Mesenchymal stem cell (in vitro differentiated cells and primary cell): ENCODE measurements at places on chromosomes 5 and 9.

DNA sequence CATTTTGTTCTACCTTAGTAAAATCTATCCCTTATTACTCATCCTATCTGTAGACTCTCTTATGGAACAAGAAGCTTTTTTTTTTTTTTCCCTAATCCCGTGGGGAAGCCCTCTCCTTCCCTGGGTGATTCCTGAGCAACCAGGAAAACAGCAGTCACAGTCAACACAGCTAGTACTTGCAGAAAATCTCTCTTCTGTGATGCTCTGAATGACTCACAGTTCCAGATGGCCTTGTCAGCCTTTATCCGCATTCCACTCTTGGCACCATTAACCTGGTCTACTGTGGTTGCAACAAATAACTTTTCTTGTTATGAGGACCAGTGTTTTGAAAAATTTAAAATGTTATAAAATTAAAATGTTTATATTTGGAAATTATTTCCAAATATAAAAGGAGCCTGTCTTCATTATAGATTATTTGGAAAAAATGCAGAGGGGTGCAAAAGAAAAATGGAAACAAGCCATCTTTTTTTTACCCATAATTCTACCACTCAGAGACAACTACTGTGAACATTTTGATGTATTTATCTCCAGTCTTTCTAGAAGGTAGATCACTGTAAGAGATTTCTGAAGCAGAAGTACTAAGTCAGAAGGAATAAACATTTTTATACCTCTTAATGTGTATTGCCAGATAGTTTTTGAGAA lies 486.7 kb downstream of the RAB3C start:
- DNase-seq = peak; percentile 98

GRCh38 chr9:68725070-68725469 lies 20.0 kb downstream of the PIP5K1B start:
- DNase-seq = no peak

DNA sequence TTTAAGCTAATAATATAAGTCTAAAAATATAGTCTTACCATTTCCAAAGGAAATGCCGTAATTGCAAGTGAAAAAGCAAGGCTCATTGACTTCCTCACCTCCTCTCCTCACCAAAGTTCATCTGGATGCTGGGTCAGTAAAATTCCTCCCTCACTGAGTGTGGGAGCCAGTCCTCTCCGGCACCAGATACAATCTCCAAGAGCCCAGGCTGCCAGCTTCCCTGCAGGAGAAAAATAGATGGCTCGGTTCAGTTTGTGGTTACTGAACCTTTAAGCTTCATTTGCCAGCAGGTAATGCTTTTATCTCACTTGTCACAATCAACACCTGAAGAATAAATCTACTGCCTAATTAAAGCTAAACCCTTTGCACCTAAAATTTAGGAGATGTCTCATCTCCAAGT lies 115.3 kb upstream of the VLDLR start:
- no peak for DNase-seq

DNA sequence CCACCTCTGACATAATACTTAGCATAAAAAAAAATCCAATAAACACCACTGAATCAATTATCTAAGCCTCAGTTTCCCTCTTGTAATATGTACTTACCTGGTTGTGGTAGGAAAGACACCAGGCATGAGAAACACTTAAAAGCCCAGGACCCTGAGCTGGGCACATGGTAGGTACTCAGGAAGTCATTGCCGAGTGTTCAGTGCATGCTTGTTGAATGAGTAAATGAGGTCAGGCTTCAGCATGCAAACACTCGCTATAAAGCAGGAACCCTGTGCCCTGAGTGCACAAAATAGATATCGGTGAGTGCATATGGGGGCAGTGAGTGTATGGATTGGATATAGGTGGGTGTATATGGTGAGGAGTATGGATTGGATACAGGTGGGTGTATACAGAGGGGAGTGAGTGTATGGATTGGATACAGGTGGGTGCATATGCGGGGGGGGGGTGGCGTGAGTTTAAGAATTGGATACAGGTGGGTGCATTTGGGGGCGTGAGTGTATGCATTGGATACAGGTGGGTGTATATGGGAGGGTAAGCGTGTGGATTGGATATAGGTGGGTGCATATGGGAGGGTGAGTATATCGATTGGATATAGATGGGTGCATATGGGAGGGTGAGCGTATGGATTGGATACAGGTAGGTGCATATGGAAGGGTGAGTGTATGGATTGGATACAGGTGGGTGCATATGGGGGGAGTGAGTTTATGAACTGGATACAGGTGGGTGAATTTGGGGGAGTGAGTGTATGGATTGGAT lies 194.3 kb upstream of the MSX2 start:
- no peak for DNase-seq

- DNase-seq = no peak
These were observed at the start of gene FBP2 for GRCh38 chr9:94593459-94594345. FBP2 (minus strand) TSS chr9:94593824; CDS start chr9:94593726, 98 bp downstream.

- no peak for DNase-seq
These were observed 62.7 kb downstream of the RAB14 start for GRCh38 chr9:121138973-121139372.

- DNase-seq = peak; percentile 67
These were observed 128.3 kb downstream of the GPBP1 start for GRCh38 chr5:57302164-57302563.

- no peak for DNase-seq
These were observed 64.3 kb downstream of the CXXC5 start for GRCh38 chr5:139712412-139712811.

DNA sequence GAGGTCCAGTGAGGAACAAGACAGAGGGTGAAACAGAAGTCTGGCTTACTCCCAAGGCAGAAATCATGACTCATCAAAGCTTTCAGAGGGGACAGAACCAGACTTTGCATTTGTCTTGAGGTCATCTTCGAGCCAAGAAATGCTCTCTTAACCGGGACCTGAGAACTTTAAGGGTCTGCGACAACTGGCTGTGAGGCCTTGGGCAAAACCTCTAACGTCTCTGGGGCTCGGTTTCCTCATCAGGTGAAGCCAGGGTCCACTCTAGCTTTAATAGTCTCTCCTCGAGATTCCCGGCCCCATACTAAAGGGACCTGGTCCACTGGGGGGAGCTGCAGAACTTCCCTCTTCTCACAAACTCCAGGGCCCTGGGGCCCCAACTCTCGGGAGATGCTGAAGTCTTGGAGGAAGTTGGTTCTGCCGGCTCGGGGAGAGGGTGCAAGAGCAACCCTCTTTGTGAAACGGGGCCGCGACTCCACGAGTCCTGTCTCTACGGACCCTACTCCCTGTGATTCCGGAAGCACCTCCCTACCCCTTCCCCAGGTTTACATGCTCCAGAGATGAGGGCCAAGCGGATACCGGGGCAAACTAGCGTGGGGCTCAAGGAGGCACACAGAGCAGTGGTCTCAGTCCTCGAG lies 2.6 kb downstream of the GLIS3 start:
- peak; percentile 93 for DNase-seq

- no peak for DNase-seq
These were observed 310.9 kb downstream of the TRIM36 start for GRCh38 chr5:114858665-114859437.

DNA sequence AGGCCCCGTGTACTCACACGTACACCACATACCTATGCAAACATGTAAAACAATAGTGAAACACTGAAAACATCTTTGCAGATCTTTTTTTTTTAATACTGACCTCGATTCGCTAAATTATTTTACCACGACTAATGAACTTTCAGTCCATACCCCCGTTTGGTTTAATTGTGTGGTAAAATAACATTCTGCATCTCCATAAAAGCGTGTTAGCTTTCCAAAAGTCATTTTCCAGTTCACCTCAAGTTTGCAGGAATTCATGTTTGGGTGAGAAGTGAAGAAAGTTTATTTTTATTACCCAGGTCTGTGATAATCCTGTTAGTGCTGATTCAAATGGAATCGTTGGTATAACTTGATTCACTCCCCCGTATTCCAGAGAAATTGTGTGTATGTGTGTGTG lies 652 bp downstream of the ARSK start:
- DNase-seq = no peak

GRCh38 chr9:16029046-16029615 lies 476.3 kb downstream of the CCDC171 start:
- peak; percentile 27 for DNase-seq

GRCh38 chr5:55033568-55033967 lies 9.5 kb downstream of the GZMK start:
- DNase-seq = no peak

- peak; percentile 48 for DNase-seq
These were observed 214.3 kb upstream of the GRIA1 start for GRCh38 chr5:153276151-153276550.

DNA sequence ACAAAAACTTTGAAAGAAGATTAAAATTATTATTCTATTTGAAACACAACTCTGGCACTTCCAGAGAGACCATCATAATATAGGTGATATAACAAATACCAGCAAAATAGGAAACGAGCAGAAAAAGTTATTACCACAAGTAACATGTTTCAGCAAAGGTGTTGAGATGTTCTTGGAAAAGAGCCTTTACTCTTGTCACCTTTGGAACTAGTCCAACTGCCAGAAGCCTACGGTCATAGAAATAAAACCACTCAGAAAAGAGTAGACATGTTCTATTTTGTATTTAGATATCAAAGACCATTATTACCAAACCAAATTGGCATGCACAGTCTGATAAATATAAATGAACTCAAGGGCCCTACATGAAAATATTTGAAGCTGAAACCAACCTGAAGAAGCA lies 145.0 kb upstream of the DMAC1 start:
- DNase-seq = no peak

DNA sequence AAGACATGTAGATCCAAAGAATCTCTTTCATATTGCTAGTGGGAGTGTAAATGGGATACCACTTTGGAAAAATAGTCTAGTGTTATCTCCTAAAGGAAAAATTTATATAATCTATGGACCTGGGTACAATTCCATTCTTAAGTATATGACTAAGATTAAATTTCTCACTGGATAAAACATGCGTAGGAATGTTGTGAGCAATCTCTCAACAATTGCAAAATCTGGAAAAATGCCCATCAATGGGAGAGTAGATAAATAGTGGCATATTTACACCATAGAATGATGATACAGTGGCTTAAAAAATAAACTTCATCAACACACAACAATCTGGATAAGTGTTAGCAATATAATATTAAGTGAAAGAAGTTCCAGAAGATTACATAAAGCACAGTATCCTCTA lies 469.5 kb downstream of the MAN2A1 start:
- peak; percentile 41 for DNase-seq

GRCh38 chr5:155926766-155927165 lies 400.2 kb upstream of the SGCD start:
- no peak for DNase-seq

GRCh38 chr9:21316032-21316842 lies 11.1 kb upstream of the IFNA5 start:
- no peak for DNase-seq
